Muscle of leg (tissue), 16 donors: ENCODE measurements at places on chromosomes 11 and 22. TPM values are rescaled to one million over a fixed set of nuclear protein-coding genes. Genes with fewer than 3 reads are reported as not detected.

- H3K27me3 ChIP-seq: peaks cover 3% of the 10 kb centered on the region
- no peak overlapping the region for H3K27ac ChIP-seq
- no peak overlapping the region for H3K4me3 ChIP-seq
- no peaks in the 10 kb centered on the region for H3K4me1 ChIP-seq
These were observed 672.7 kb downstream of the TBC1D22A start for GRCh38 chr22:47435204-47435487.

- no peak for DNase-seq
- no peak overlapping the region for H3K4me3 ChIP-seq
- no peaks in the 10 kb centered on the region for H3K27me3 ChIP-seq
- no peaks in the 10 kb centered on the region for H3K4me1 ChIP-seq
These were observed 78.4 kb upstream of the CCDC179 start for GRCh38 chr11:22938691-22939090.

DNA sequence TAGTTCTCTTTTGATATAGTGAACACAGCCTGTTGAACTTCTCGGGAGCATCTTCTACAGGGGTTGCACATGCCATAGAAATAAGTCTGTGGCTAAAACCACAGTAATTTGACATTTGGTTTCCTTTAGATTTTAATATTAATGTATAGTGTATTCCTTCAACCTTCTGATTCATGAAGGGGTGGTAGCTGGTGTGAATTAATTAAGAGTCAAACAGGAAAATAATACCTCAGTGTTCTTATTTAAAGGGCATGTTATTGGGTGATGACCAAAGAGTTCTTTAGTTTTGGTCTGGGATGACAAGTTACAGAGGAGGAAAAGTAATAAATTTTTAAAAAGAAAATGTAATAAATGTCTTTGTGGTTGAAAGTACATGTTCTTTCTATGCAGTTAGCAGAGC is 86.8 kb downstream of the PDHX start:
- no peaks in the 10 kb centered on the region for H3K36me3 ChIP-seq
- no peak for DNase-seq
- no peak overlapping the region for H3K27ac ChIP-seq
- H3K27me3 ChIP-seq: no peaks in the 10 kb centered on the region
- H3K4me3 ChIP-seq: no peak overlapping the region
- peaks cover 4% of the 10 kb centered on the region for H3K4me1 ChIP-seq

DNA sequence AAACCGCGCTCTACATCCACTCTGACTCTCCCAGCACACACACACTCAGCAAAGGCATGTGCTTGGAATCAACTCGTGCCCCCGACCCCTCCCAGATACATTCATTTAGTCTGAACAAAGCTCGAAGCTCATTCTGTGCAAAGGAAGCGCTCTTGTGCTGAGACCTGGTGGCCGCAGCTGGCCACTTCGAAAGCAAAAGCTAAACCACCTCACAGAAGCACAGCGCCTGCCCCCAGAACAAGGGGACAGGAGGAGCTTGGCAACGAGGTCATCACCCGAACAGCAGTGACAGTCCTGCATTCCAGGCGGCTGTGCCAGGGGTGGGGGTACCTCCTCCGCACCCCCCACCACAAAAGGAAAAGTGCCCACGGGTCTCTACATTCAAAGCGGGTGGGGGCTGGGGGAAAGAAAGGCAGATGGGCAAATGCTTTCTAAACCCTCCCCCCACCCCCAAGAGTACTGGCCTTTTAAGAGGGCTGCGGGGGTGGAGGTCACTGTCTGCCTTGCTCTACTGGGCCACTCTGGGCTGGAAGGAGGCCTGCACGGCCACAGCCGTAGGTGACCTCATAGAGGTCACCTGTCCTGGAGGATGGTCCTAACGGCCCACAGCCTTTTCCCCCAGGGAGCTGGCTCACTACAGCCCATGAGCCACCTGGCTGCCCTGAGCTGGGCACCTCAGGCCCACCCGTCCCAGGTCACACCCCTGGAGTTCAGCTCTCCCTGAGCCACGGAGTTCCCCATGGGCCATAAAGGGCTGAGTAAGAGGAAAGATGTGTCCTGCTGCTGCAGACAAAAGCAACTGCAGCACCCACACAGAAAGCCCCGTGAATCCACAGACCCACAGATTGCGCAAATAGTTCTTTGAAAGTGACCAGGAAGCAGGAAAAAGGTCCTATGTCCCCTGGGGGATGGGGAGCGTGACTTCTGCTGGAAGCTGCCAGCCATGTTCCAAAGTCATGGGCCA is 21.3 kb downstream of the CBX7 start:
- no peak overlapping the region for H3K4me3 ChIP-seq
- no peaks in the 10 kb centered on the region for H3K27me3 ChIP-seq
- peaks cover 12% of the 10 kb centered on the region for H3K4me1 ChIP-seq
- no peak overlapping the region for H3K27ac ChIP-seq

- DNase-seq: no peak
- no peaks in the 10 kb centered on the region for H3K36me3 ChIP-seq
- H3K27ac ChIP-seq: no peak overlapping the region
- peaks cover 3% of the 10 kb centered on the region for H3K4me1 ChIP-seq
- H3K4me3 ChIP-seq: no peak overlapping the region
- H3K27me3 ChIP-seq: peaks cover 10% of the 10 kb centered on the region
These were observed 14.9 kb upstream of the ELFN2 start for GRCh38 chr22:37442135-37442534.

- no peaks in the 10 kb centered on the region for H3K36me3 ChIP-seq
- no peaks in the 10 kb centered on the region for H3K27me3 ChIP-seq
- DNase-seq: no peak
- H3K27ac ChIP-seq: no peak overlapping the region
These were observed 41.9 kb downstream of the MYEOV start for GRCh38 chr11:69335781-69336405.

DNA sequence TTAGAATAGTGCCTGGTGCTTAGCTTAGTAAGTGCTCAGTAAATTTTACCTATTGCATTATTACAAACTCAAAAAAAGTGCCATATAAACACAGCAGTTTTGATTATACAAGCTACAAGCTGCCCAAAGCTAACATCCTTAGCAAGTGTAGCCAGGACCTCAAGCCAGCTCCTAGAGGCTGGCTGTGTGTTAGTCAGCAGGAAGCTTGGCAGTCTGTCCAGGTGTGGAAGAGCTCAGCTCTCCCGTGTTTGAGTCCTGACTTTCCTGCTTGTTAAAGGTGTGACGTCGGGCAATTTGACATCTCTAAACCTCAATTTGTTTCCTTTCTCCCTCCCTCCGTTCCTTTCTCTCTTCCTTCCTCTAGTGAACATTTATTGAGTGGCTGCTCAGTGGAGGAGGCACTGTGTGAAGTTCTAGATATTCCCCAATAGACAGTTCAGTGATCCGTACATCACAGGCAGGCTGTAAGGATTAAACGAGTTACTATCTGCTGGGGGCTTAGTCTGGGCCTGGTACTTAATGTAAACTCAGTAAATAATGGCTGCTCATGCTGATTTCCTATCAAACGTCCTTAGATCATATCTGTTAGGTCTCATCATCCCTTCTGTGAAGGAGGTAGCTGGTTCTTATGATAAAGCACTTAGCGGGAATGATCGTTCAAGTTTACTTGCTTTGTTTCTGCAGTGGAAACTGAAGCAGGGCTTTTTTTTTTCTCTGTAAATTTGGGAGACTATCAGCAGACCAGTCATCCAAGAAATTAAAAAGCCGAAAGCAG is 68.7 kb downstream of the PRR5L start:
- DNase-seq: no peak
- H3K27ac ChIP-seq: no peak overlapping the region
- H3K4me3 ChIP-seq: no peak overlapping the region
- H3K36me3 ChIP-seq: no peaks in the 10 kb centered on the region

DNA sequence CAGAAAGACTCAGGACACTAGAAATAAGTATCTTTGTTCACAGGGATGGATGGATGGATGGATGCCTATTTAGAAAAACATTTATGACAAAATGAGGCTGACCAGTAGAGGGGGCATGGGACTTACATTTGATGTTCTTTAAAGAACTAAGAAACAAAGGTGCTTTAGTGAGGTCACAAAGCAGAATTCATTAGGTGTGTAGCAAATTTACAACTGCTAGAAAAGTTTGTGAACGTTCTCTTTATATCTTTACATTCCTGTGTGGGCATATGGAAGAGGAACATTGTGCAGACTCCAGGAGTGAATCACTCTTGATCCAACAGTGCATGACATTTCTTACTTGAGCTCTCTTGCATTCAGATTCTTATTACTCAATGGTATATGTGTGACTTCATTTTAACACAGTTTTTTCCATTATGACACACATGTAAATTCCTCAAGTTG is 15.8 kb upstream of the SIK2 start:
- peak; percentile 71 for DNase-seq
- no peaks in the 10 kb centered on the region for H3K36me3 ChIP-seq
- no peaks in the 10 kb centered on the region for H3K4me1 ChIP-seq
- no peak overlapping the region for H3K27ac ChIP-seq
- H3K27me3 ChIP-seq: peaks cover 2% of the 10 kb centered on the region

The GGTLC2 gene
- not detected for polyA plus RNA-seq

The CSTPP1 gene
- polyA plus RNA-seq: 23.4 TPM

The ARHGAP20 gene
- polyA plus RNA-seq: 8.2 TPM

The TRIM48 gene
- not detected for polyA plus RNA-seq

The BEST1 gene
- 3.8 TPM for polyA plus RNA-seq
